ENCODE measurements at places on chromosomes 3 and 15.
A peak's percentile ranks its signal among the peaks of the same experiment; 100 is the strongest.

GRCh38 chr3:55907616-55908015 lies 420.5 kb upstream of the WNT5A start:
- no peak for DNase-seq

DNA sequence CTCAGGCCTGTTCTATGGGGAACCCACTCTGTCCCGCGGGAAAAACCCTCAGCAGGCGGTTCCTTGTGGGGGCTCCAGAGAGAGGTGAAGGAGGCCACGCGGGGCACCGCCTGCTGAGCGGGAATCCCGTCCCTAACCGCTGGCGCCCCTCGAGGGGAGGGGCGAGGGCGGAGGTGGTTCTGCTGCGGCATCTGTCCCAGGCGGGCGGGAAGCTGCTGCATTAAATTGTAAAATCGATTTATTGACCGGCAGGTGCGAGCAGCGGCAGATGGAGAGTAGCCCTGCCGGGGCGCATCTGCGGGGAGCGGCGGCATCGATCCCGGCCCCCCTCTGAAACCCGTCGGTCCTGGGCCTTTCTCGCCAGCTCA lies 3.7 kb upstream of the DLL4 start:
- no peak for DNase-seq

DNA sequence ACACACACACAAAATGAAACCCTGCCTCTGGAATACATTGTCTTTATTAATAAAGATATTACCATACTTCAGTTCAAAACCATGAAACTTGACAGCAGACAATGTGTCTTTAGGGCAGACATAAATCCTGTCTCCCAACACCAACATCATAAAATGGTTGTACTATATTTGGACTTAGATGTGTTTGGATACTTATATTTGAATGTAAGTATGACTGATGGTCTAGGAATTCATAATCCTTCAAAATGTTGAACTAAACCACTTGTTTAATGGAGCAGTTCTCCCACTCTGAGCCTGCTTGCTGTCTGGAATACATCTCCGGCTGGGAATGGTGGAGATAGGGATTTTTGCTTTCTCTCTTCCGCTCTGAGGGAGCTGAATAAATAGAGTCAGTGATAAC lies 10.6 kb downstream of the FBN1 start:
- DNase-seq, result no peak

DNA sequence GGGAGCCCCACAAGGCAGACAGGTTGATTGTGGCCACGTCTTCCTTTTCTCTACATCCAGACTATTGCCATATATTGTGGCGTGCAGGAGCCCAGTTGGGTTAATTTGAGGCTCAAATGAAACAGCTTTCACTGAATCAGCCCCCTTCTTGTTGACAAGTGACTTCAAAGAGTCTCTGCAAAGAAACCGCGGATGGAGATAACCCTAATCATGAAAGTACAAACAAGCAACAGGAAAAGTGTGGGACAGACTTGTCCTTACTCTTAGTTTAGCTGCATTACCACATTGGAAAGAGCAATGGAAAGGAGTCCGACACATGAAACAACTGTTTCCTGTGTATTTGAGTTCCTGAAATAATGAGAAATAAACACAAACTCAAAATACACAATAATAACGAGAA lies 3.3 kb downstream of the TMEM40 start:
- DNase-seq, result no peak

DNA sequence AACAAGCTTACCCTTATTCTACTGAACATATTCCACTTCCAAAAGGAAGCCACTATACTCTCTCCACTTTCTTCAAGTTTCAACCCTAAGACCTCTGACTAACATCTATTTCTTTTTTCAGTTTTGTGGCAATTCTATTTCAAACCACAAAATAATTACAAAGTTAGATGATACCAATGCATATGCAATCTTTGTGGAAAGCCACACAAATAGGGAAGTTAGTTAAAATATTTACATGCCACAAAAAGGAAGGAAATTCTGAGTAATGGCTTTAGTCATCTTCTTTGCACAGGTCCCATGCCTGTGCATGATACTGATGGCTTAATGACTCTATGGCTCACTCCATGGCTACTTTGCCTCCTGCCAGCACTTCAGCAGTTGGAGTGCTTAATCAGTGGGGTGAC lies 57.0 kb upstream of the MCTP2 start:
- no peak for DNase-seq

DNA sequence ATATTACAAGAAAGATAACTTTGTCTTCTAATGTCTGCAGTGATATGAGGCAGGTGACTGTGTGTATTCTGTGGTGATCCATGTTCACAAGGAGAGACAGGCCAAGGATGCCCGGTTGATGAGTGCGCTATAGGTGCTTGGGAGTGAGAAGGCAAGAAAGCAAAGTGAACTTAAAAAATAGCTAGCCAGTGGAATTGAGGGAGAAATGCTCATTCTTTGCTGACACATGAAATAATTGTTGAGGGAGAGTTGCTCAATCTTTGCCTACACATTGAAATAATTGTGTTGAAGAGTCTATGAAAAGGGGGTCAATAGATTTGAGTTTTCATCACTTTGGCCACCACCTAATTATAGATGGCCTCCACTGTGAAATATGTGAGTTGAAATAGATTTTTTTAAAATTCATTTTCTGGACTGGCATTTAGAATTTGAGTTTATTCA lies 156.3 kb downstream of the LPP start:
- DNase-seq, result no peak

- DNase-seq, result no peak
Measured at GRCh38 chr3:114556657-114557213, 262.9 kb downstream of the TIGIT start.

GRCh38 chr3:188082450-188082849 lies 71.5 kb upstream of the LPP start:
- no peak for DNase-seq

DNA sequence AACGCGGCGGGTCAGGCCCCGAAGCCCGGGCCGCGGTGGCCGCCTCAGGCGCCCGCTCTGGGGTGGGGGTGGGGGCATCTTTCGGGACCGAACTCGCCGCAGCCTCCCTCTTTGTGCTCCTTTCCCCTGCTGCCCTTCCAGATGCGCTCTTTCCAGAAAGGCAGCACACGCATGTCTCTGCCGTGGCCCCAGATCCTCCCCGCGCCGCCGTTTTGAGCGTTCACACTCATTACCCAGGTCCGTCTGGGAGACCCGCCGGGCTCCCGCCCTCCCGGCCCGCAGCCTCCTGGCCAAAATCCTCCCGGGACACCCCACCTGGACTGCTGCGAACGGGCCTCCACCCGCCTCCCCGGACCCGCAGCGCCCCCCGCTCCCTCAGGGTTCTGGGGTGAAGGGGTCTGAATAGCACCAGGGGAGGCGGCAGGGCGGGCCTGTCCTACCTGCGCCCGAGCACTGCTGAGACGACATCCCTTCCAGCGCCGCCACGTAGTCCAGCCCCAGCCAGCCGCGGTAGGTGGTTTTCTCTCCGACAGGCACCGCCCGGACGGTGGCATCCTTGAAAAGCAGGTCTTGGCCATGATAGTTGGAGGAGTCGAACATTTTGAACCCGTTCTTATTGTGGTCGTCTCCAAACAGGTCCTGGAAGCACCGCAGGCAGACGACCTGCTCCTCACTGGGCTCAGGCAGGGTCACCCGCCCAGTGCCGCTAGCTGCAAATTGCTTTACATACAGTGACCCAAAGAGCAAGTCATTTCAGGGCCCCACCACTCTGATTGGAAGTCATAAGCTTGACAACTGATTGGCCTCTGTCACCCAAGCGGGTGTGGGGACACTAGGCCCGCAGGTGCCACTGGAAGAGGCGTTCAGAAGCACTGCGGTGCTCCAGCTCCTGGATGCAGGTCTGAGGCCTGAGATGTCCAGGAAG lies 25.9 kb downstream of the MELTF start:
- peak; percentile 45 for DNase-seq

- DNase-seq, result no peak
Measured at GRCh38 chr3:72582211-72582878, 265.9 kb downstream of the SHQ1 start.

- DNase-seq, result no peak
Measured at GRCh38 chr3:138112362-138112761, 3.0 kb downstream of the DZIP1L start.

DNA sequence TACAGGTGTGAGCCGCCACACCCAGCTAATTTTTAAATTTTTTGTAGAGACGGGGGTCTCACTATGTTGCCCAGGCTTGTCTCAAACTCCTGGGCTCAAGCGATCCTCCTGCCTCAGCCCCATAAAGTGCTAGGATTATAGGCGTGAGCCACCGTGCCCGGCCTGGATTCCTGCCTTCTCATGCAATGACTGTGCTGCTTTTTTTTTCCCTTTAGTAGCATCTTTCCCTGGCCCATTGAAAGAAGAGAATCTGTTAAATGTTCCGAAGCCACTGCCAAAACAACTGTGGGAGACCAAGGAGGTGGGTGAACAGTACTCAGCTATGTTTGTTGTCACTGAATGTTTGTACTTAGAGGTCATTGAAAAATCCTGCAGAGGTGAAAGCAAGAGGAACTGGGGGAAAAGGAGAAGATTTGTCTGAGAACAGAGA lies 88.0 kb downstream of the CRTC3 start:
- no peak for DNase-seq

- DNase-seq, result no peak
Measured at GRCh38 chr15:61659566-61660190, 400.6 kb downstream of the VPS13C start.

GRCh38 chr15:81235276-81236123 lies 38.8 kb downstream of the IL16 start:
- no peak for DNase-seq

DNA sequence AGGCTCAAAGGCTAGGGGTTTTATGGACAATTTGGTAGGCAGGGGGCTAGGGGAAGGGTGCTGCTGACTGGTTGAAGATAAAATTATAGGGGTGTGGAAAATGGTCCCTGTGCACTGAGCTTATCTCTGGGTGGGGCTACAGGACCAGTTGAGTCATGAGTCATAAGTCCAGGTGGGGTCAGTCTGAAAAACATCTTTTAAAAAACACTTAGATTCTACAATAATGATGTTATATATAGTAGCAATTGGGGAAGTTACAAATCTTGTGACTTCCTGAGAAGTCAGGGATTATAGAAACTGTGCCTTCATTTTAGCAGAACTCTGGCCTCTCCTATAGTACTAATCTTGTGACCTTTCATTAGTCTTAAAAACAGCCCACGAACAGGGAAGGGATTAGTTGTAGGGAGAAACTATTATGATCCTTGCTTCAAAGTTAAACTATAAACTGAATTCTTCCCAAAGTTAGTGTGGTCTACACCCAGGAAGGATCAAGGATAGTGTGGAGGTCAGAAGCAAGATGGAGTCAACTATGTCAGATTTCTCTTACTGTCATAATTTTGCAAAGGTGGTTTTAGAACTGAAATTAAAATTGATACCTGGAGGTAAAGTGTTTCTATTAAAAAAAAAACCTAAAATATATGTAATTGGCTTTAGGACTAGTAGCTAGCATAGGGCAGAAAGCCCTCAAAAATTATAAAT lies 130.1 kb downstream of the P2RY1 start:
- no peak for DNase-seq

GRCh38 chr3:33722626-33723370 lies 4.7 kb upstream of the CLASP2 start:
- no peak for DNase-seq

DNA sequence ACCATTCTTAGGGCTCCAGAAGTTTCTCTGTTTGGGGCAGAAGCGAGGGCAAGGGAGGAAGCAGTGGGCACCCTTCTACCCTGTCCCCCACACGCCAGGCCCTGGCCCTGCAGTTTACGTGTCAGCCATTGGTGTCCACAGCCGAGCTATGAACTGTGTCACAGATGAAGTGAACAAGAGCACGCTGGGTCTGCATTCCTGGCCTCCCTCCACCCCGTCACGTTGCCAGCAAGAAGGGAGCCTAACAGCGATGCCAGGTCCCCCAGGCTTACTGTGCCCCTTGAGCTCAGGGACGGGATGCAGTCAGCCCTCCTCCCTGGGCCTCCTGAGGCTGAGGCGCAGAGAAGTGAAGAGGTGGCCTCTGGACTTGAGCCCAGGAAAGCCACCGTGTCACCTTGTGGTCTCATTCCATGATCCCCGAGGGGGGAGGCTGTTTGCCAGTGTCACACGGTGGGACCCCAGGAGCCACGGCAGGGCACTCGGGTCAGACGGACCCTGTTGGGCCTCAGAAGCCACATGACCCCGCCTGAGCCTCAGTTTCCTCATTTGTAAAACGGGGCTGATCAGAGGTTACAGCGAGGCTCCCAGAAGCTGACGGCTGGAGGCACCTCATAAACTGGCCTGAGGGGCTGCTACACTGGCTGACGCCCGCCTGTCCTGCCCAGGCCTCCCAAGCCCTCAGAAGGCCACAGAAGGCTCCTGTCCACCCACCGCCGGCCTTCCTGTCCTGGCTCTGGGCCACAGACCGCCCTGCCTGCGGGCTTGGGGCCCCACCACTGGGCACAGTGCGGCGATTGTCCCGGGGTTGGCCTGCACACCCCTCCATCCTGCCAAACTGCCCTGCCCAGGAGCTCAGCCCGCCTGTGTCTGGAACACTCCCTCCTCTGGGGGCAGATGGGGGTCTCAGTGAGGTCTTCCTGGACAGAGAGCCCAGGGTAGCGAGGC lies 18.6 kb downstream of the IQSEC1 start:
- DNase-seq, result no peak

DNA sequence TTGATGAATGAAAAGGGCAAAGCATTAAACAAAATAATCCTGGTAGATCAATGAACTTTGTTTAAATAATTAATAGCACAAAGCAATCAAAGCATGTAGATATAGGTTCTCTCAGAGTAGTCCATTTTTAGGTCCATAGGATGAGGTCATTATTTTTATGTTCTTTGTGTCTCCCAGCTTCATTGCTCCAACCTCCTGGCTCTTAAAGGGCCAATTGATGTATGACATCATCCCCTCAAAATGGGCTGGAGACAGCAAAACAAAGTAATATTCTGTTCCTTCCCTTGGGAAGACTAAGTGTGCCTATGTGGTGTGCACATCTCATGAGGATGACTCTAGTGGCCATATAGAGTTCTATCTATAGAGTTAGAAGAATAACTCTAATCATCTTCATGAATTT lies 49.5 kb downstream of the HMG20A start:
- no peak for DNase-seq

- DNase-seq, result no peak
Measured at GRCh38 chr3:35857004-35857403, 217.7 kb downstream of the ARPP21 start.

GRCh38 chr3:126522363-126522788 lies 1.6 kb upstream of the CHST13 start:
- peak; percentile 5 for DNase-seq

DNA sequence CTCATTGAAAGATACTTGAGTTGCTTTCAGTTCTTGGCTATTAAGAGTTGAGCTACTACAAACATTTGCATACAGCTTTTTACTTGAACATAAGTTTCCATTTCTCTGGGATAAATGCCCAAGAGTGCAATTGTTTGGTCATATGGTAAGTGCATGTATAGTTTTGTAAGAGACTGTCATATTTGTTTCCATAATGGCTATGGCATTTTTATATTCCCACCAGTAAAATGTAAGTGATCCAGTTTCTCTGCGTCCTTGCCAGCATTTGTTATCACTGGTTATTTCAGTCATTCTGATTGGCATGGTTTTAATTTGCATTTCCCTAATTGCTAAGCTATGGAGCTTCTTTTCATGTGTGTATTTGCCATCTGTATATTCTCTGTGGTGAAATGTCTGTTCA lies 22.5 kb downstream of the C3orf80 start:
- DNase-seq, result no peak

- DNase-seq, result no peak
Measured at GRCh38 chr3:57972531-57973111, 35.6 kb upstream of the FLNB start.

All from stimulated activated naive CD4-positive, alpha-beta T cell treated with Interleukin-2 at 50 U/mL for 16 hours (primary cell).